H54 (cell line): ENCODE measurements at places on chromosomes 1 and 21.

DNA sequence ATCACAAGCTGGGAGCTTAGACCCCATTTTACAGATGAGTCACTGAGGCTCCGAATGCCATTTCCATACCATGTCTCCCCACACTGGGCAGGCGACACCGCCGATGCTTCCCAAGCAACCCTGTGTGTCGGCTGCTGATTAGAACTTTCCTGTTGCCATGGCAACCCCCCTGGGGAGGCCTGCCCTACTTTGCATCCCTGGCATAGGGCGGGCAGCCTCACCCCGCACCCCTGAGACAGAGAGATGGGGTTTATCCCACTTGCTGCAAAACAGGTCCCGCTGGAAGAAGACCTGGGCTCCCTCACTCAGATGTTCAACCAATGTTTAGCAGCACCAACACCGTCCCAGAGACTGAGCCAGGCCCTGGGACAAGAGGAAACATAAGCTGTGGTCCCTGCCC is 81.5 kb downstream of the CAMK2N1 start:
- no peak for DNase-seq

DNA sequence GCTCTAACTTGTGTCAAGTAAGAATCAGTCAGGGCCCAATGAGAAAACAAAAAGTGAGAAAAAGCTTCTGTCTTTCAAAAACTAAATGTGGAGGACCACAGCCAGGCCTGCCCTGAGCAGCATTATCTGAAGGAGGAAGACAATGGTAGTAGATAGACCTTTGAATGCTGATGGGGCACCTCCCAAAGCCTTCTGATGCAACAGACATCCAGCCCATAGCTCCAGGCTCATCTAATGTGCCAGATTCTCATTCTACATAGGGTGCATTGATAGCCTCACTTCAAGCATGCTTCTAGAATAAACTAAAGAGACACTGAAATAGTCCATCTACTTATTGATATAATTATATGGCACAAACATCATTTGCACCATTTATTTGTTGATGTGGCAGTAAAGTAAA is 351.6 kb downstream of the HHIPL2 start:
- no peak for DNase-seq

DNA sequence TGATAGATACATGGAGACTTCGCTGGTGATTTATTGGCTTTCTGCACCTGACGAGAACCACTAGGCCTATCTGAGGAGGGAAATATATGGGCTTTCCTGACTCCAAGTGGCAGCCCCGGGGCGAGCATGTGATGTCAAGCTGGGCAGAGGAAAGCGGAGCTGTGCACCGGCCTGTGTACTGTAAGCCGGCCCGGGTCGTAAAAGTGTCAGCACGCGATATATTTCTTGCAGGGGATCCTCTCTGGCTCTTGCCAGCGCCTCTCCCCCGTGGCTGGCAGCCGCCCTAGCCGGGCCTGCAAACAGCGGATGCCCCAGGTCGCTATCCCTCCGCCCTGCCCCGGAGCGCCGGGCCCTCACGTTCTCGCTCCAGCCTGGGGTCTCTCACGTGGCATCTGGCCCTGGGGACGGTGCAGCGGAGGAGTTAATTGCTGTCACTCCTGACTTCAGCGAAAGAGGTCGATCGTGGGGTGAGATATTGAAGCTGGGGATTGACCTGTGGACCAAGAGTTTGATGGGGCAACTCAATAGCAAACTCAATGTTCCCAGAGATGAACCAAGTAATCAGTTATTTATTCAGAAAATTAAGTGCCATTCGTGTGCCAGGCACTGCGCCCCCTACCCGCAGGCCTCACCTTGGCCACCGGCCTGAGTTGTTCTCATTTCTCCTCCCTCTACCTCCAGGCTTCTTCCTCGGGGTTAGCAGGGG is 41.0 kb upstream of the HAO2 start:
- DNase-seq: no peak

GRCh38 chr1:213484333-213484732 is 433.3 kb downstream of the RPS6KC1 start:
- DNase-seq: no peak

DNA sequence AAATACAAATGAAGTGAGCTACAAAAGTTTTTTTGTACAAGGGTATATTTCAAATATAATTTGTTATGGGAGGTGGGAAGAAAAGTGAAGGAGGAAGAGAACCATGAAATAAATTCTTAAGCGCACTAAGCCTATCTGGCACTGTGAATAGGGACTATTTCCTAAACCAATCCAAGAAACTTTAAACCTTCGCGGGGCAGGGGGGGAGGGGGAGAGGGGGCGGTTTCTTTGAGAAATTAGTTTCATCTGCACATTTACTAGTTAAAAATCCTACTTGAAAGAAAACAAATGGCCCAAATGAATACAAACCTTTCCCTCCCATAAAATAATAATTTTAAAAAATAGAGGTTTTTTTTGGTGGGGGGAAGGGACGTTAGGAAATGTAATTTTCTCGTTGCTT is 364 bp downstream of the GOLPH3L start:
- no peak for DNase-seq

DNA sequence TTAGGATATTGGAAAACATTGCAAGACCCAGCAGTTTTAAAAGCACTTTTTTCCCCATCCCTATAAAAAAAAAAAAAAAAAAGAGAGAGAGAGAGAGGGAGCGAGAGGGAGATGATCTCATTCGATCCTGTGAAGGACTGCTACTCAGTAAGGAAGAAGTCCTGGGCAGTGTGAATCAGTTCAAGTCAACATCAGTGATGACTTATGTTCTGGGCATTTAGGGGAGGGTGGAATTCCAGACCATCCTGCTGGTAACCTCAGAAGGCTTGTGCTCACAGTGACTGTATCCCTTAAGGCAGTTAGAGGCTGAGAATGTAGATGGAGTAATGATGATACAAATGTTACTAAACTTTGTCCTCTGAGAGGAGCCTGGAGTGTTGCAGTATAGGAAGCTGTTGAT is 151.4 kb downstream of the TGFB2 start:
- peak; percentile 49 for DNase-seq

DNA sequence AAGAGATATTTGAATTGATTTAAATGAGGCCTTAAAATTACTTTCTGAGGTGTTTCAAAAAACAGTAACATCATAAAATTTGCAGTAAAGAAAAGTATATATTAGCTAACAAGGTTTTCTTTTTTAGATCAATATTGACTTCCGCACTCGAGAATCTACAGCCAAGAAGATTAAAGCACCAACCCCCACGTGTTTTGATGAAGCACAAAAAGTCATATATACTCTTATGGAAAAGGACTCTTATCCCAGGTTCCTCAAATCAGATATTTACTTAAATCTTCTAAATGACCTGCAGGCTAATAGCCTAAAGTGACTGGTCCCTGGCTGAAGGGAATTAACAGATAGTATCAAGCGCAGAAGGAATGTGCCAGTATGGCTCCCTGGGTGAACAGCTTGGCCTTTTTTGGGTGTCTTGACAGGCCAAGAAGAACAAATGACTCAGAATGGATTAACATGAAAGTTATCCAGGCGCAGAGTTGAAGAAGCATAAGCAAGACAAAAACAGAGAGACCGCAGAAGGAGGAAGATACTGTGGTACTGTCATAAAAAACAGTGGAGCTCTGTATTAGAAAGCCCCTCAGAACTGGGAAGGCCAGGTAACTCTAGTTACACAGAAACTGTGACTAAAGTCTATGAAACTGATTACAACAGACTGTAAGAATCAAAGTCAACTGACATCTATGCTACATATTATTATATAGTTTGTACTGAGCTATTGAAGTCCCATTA is 3.6 kb downstream of the RGS1 start:
- no peak for DNase-seq

- DNase-seq: no peak
Observed at GRCh38 chr1:82795508-82796149, 994.9 kb downstream of the ADGRL2 start.

DNA sequence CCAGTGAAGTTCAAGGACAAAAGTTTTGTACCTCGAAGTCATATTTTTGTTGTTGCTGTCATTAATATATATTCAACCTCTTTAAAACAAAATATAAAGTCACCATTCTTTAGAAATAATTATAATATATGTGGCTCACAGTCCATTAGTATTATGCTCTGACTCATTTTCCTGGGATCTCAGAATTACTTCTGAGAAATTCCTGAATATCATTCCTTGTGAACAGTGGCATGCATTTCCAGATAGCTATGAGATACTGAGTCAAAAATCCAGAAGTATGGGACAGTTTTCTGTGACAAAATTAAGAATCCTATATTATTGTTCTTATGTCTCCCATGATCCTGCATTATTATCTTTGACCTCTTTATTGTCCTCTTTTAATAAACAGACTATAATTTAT is 13.8 kb upstream of the RGS21 start:
- no peak for DNase-seq

- DNase-seq: no peak
Observed at GRCh38 chr1:21749109-21749508, 33.8 kb downstream of the USP48 start.

GRCh38 chr1:204074274-204075138 is 1.6 kb downstream of the SOX13 start:
- DNase-seq: peak; percentile 55

GRCh38 chr1:230563591-230563990 is 78.7 kb upstream of the COG2 start:
- DNase-seq: no peak

- DNase-seq: no peak
Observed at GRCh38 chr1:9871707-9872425, 38.2 kb downstream of the CTNNBIP1 start.

DNA sequence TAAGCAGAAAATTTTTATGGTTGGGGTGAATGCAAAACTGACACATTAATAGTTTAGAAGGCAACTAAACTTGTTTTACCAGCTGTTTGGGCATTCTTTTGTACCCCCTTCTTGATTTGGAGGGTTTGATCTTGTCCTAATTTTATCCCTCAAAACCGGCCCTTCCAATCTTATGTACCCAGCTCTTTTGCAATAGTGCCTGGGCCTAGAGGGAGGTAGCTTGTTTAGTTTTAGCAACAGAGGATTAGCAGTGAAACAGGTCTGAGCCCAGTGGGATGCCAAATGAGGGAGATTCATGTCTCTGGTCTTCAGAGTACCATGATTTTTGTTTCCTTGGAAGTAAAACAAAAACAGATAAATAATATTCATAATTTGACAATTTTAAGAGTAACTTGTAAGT is 45.1 kb downstream of the CRP start:
- DNase-seq: no peak

GRCh38 chr1:228810878-228811711 is 75.8 kb downstream of the RHOU start:
- DNase-seq: no peak

DNA sequence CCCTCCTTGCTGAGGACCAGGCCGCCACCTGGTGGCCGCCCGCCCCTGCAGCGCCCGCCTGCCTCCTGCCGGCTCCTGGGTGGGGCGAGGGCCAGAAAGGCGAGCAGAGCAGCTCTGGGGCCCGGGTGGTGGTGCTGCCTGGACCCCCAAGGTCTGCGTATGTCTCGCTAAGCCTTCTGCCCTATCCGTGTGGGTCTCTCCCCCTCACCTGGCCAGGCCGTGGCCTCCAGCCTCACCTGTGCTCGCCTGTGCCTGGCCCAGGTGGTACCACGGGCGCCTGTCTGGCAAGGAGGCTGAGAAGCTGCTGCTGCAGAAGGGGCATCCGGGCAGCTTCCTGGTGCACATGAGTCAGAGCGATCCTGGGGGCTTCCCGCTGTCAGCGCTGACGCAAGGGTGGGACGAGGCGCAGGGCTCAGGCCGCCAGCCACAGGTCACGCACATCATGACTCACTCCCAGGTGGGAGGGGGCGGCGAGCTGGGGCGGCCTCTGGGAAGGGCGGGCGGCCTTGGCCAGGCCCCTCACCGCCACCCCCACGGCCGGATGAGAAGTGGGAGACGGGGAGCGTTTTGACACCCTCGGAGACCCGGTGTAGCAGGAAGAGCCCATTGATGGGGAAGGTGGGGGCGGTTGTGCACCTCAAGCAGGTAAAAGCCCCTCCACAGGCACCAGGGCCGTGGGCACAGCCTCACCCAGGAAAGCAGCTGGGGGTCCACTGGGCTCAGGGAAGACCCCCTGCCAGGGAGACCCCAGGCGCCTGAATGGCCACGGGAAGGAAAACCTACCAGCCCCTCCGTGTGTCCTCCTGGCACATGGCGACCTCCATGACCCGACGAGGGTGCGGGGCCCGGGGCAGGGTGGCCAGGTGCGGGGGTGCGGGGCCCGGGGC is 9.9 kb downstream of the RNF223 start:
- peak; percentile 94 for DNase-seq

GRCh38 chr1:9181176-9181906 is 52.4 kb upstream of the GPR157 start:
- DNase-seq: no peak

GRCh38 chr1:224883091-224883490 is 46.4 kb upstream of the DNAH14 start:
- DNase-seq: no peak

- no peak for DNase-seq
Observed at GRCh38 chr1:114756949-114757454, 782 bp downstream of the CSDE1 start.

DNA sequence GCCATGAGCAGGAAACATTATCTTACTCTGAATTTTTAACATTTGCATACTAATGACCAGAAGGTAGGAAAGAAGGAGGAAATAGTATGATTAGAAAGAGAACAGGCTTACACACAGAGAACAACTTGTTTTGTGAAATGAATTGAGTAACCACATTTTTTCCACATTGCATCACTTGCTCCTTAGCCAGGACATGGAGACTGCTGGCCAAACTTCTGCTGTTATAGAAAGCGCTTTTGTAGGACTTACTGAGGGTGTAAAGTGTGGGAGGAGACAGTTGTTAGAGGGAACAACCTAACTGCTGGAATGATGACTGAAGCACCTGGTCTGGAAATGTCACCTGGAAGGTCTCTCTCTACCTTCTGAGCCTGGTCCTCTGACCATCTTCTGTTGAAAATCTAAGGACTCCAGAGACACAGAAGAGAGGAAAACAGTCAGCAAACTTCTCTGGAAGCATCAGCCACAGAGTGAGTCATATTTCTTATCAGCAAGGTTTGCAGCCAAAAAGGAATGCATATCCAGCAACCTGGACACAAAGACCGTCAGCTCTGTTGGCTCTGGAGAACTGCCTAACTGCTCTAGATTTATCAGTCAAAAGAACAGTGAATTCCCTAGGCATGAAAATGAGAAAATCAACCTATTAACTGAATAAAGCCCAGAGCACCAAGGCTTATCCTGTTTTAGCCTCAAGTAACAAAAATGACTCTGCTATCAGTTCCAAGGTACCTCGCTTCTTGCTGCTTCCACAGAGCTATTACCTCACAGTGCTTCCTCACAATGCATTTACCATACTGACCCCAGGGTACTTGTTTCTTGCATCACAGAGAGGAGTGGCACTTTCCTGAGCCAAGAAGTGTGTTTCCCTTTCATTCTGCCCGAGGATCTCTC is 88.0 kb upstream of the SLFNL1 start:
- peak; percentile 40 for DNase-seq

- no peak for DNase-seq
Observed at GRCh38 chr1:33719771-33720670, 143.9 kb upstream of the HMGB4 start.
